ENCODE measurements at places on chromosomes 2 and 18.

DNA sequence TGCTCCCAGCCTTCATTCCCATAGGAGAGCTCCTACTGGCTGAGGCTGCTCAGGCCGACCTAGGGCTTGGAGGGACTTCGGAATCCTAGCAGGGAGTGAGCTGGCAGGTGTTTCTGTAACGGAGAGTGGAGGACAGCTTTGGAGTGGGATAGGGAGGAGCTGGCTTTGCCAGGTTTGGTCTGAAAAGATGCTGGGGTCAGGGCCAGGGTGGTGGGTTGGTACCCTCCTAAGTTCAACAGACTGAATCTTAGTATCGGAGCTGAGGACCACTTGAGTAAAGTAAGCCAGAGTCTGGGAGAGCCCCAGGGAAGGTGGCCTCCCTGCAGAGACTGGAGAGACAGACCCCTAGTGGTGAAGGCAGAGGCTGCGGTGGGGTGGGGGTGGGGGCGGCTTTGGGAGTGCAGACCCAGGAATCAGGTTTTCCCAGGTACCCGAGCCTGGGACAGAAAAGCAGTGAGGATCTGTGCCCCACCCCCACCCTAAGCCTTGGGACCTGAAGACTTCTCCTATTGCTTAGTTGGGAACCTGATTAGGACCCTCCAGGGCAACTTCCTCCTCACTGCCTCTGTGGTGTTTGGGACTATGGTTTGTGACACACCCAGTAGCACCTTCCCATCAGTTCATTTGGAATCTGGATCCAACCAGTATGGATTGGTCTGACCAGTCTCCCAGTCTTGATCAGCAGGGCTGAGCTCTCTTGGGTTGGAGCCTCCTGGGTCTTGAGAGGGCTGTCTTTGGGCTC is 3.0 kb downstream of the CNNM4 start:
- no peak overlapping the region for H3K27ac ChIP-seq
- no peak for DNase-seq
- peaks cover 46% of the 10 kb centered on the region for H3K4me1 ChIP-seq

GRCh38 chr2:106267997-106268396 is 73.9 kb upstream of the UXS1 start:
- no peak for DNase-seq
- no peak overlapping the region for H3K4me3 ChIP-seq
- H3K36me3 ChIP-seq = no peaks in the 10 kb centered on the region

DNA sequence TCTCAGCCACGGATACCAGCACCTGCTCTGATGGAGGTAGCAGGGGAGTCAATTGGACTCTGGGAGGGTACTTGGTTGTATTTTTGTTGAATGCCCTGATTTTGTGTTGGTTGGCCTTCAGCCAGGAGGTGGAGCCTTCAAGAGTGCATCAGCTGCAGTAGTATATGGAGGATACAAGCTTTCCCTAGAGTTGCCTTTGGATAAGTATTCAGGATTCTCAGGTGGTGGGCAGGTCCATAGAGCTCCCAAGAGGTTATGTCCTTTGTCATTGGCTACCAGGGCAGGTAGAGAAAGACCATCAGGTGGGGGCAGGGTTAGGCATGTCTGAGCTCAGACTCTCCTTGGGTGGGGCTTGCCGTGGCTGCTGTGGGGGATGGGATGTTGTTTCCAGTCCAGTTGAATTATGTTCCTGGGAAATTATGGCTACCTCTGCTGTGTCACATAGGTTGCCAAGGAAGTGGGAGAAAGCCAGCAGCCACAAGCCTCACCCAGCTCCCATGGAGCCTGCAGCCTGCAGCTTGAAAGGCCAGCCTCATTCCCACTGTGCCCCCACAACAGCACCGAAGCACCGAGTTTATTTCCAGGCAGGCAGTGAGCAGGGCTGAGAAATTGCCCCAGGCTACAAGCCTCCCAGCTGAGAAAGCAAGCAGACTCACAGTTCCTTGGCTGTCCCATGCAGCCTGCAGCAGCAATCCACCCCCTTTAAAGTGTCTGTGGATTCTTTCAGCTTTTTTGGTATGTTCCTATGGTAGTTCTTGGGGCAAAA is 38.6 kb upstream of the CHST9 start:
- H3K27me3 ChIP-seq = no peaks in the 10 kb centered on the region
- no peak for DNase-seq
- no peak overlapping the region for H3K4me3 ChIP-seq
- no peaks in the 10 kb centered on the region for H3K4me1 ChIP-seq

DNA sequence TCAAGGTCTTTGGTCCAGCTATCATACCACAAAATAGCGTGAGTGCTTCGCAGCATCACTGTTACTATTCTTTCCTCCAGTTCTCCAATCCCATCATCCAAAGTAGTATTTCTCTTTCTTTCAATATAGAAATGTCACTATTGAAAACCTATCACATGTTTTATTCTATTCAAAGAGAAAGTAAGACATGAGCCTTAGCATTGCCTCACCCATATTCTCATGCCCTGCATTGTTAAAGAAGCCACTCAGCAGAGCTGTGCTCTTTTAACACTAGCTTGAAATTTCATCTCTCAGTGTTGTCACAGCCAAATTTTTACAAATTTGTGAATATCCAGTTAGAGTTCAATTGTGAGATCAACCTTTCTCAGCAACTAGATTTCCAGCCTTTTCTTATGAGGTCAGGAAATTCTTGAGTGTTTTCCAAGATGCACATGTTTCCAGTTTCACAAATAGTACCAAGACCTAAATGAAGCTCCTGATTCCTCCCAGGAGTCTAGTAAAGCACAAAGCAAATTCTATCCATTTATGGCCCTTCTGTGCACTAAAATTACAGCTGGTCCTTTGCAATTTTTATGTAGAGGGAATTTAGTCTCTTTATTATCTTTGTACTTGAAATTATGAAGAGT is 343.7 kb downstream of the SPAG16 start:
- H3K36me3 ChIP-seq = no peaks in the 10 kb centered on the region
- no peaks in the 10 kb centered on the region for H3K4me1 ChIP-seq
- no peak overlapping the region for H3K27ac ChIP-seq
- no peak for DNase-seq
- no peak overlapping the region for H3K4me3 ChIP-seq

- H3K4me3 ChIP-seq = no peak overlapping the region
- no peaks in the 10 kb centered on the region for H3K36me3 ChIP-seq
- H3K27ac ChIP-seq = no peak overlapping the region
- DNase-seq = no peak
- H3K4me1 ChIP-seq = no peaks in the 10 kb centered on the region
Observed at GRCh38 chr2:186841940-186842339, 7.0 kb downstream of the ZSWIM2 start.

DNA sequence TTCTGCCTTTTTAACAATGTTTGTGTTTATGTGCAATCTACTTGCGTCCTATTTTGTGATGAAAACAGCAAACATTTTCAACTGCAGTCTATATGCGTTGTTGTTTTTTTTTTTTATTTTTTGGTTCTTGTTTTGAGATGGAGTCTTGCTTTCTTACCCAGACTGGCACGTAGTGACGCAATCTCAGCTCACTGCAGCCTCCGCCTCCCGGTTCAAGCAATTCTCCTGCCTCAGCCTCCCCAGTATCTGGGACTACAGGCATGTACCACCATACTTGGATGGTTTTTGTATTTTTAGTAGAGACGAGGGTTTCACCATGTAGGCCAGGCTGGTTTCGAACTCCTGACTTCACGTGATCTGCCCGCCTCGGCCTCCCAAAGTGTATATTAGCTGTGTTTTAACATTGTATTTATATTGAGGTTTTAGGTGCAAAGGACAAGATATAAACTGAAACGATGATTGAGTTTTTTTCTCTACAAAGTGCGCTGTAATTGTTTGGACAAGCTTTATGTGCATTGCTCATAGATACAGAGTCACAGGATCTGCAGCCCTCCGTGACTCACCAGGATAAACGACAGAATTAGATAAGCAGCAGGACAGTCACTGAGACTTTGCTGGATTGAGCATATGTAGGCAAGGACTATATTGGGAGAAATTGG is 17.4 kb downstream of the CDH7 start:
- H3K4me1 ChIP-seq = no peaks in the 10 kb centered on the region
- H3K4me3 ChIP-seq = no peak overlapping the region
- no peaks in the 10 kb centered on the region for H3K27me3 ChIP-seq

GRCh38 chr2:233572468-233572867 is 5.9 kb upstream of the USP40 start:
- no peaks in the 10 kb centered on the region for H3K4me1 ChIP-seq
- no peaks in the 10 kb centered on the region for H3K27me3 ChIP-seq
- H3K27ac ChIP-seq = no peak overlapping the region
- H3K36me3 ChIP-seq = no peaks in the 10 kb centered on the region

GRCh38 chr2:53884883-53885282 is 25.1 kb upstream of the GPR75 start:
- H3K4me3 ChIP-seq = no peak overlapping the region
- H3K27ac ChIP-seq = no peak overlapping the region
- H3K27me3 ChIP-seq = no peaks in the 10 kb centered on the region

GRCh38 chr18:26175481-26175880 is 41.8 kb downstream of the PSMA8 start:
- DNase-seq = peak; percentile 26
- no peaks in the 10 kb centered on the region for H3K4me1 ChIP-seq
- no peaks in the 10 kb centered on the region for H3K36me3 ChIP-seq
- no peaks in the 10 kb centered on the region for H3K27me3 ChIP-seq
- no peak overlapping the region for H3K4me3 ChIP-seq

DNA sequence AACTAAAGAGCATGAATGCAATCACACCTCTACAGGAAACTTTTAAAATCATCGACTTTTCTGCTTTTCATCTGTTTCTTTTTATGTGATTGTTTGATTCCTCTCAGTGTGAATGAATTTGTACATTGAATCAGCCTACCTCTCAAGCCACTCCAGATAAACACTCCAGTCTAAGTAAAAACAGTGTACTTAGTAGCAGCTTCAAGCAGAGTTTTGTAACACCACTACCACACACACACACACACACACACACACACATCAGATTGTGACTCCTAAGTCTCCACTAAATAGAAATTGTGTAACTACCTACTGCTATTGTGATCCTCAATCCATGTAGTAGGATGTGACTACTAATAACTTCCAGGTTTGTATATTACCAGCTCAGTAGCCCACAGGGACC is 65.3 kb upstream of the EPB41L5 start:
- peaks cover under 1% of the 10 kb centered on the region for H3K4me1 ChIP-seq
- peaks cover 6% of the 10 kb centered on the region for H3K36me3 ChIP-seq
- DNase-seq = no peak
- H3K27me3 ChIP-seq = no peaks in the 10 kb centered on the region
- H3K27ac ChIP-seq = no peak overlapping the region

GRCh38 chr18:10748641-10749040 is 222.8 kb downstream of the NAPG start:
- no peak overlapping the region for H3K27ac ChIP-seq
- H3K4me3 ChIP-seq = no peak overlapping the region
- no peak for DNase-seq

- no peaks in the 10 kb centered on the region for H3K36me3 ChIP-seq
- DNase-seq = no peak
- H3K4me3 ChIP-seq = no peak overlapping the region
- H3K27ac ChIP-seq = no peak overlapping the region
Observed at GRCh38 chr2:14540015-14540414, 92.5 kb upstream of the LRATD1 start.

DNA sequence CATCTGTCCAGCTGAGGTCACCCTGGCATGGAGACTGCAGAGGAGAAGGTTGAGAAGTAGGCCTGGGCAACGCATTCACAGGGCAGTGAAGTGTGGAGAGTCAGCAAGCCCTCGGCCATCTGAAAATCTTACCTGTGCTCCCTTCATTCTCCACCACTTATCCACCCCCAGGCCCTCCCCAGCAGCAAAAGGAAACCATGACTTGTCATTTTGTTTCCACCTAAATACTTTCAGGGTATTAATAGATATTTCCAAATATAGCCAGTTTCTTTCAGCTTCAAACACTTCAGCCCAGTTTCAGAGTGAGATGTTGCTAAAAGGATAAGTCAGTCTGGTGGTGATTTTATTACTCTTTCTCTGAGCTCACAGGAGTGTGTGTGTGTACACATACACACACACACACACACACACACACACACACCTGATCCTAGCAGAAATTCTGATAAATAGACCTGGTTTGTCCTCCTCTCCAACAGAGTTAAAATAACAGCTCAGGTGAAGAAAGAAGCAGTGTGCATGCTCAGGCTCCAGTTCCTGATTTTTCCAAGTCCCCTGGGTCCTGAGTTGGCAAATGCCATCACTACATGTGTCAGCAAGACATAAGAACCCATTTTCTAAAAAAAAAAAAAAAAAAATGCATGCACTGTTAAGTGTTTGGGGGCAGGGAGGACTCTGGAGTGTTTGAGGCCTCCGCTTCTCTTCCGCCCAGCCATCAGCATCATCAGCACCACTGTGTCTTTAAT is 82.8 kb downstream of the LOXHD1 start:
- no peak for DNase-seq
- H3K4me1 ChIP-seq = no peaks in the 10 kb centered on the region
- no peak overlapping the region for H3K27ac ChIP-seq
- no peaks in the 10 kb centered on the region for H3K27me3 ChIP-seq
- no peak overlapping the region for H3K4me3 ChIP-seq

DNA sequence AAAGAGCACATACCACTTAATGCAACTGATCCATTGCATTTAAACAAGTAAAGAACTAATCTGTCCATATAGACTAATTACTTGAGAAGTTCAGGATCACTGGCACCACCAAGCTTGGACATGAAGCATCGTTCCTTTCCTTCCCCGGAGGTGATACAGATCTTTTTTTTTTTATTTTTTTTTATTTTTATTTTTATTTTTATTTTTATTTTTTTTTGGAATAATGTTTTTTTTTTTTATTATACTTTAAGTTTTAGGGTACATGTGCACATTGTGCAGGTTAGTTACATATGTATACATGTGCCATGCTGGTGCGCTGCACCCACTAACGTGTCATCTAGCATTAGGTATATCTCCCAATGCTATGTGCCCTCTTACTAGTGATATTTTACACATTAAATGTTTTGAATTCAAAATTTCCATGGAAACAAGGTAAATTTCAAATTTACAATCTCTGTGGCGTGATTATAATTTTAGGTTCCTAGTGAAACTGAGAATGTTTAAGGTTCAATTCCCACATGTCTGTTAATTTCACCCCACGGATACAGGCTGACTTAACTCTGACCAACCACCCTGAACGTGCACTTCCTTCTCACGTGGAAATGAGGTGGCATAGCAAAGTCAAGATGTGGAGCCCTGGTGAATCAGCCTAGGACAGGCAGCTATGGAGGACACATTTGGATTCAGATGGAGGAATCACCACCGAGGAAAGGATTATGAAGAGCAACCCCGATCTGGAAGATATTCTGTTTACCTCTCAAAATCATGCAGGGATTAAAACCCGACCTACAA is 101.6 kb upstream of the THOC1 start:
- no peak overlapping the region for H3K4me3 ChIP-seq
- H3K36me3 ChIP-seq = no peaks in the 10 kb centered on the region
- no peaks in the 10 kb centered on the region for H3K27me3 ChIP-seq
- H3K4me1 ChIP-seq = no peaks in the 10 kb centered on the region

DNA sequence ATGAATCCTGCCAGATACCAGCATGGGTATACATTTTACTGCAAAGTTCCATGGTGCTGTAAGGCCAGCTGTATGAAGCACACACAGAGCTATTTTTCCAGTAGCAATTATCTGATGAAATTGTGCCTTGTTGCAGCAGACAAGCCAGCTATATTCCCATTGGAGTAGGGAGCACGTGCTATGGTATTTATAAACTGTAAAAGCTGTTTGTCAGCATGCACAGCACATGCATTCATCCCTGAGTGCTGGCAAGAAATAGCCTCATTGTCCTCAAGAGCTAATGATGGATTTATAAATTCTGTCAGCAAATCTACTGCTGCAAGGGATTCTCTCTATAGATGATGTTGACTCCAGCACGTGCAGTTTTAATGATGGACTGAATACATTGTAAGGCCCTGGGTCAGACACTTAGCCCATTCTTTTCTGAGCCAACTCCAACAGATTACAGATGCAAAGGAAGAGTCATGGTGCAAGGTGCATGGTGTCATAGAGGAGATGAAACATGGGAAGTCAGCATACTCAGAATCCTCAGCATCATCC is 61.7 kb downstream of the KCNS3 start:
- H3K4me3 ChIP-seq = no peak overlapping the region
- H3K36me3 ChIP-seq = no peaks in the 10 kb centered on the region
- H3K27me3 ChIP-seq = no peaks in the 10 kb centered on the region

All from naive thymus-derived CD4-positive, alpha-beta T cell (primary cell).